ENCODE measurements at places on chromosomes 1 and 21. TPM values are rescaled to one million over a fixed set of nuclear protein-coding genes. Genes with fewer than 3 reads are reported as not detected.

Gene TRAF3IP3
- total RNA-seq: not detected

Gene ST6GALNAC5
- 0.22 TPM for total RNA-seq

Gene TTC39A
- total RNA-seq: 1.6 TPM

Gene SERINC2
- total RNA-seq: 26.9 TPM

Gene PTPRC
- total RNA-seq: not detected
